Stromal cell of bone marrow (primary cell): ENCODE measurements at places on chromosomes 2 and 18.

GRCh38 chr18:25819746-25820363 lies 270.6 kb downstream of the SS18 start:
- DNase-seq, result no peak

GRCh38 chr18:28905509-28905908 lies 728.6 kb upstream of the CDH2 start:
- no peak for DNase-seq

DNA sequence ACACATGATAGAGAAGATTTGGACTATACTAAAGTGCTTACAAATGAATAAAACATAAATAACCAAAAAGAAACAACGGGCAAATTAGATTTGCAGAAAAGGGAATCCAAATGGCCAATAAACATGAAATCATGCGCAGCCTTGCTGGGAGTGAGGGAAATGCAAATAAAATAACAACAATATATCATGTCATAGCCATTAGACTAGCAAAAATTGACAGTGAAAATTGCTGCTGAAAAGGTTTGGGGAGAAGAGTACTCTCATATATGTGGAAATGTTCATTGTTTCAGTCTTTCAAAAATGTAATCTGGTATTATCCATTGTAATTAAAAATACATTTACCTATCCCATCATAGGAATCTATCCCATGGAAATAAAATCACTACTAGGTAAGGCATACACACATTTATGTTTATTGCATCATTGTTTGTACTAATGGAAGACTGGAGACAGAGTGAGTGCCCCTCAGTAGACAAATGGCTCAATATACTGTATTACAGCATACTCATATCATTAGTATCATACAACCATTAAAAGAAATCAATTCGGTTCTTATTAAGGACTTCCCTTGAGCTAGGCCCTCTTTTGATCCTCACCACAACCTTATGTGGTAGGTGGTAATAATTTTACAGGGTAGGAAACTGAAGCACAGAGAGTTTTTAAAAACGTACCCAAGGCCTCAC lies 94.1 kb upstream of the MSTN start:
- no peak for DNase-seq

DNA sequence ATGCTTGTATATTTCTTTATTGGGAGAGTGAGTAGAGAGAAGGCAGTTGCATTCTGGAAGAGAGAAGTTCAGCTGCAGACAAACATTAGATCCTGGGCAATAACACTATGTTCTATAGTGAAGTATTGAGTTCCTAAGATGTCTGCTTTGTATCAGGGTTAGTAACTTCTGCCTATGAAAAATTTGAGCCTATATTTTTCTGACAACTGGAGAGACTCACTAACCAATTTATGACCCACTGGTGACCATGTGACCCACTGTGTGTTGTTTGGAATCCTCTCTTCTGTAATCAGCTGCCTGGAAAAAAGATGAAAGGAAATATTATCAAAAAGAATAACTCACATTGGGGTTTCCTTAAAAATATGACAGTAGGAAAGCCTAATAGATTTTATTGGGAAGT lies 35.3 kb downstream of the DPP4 start:
- DNase-seq, result no peak

DNA sequence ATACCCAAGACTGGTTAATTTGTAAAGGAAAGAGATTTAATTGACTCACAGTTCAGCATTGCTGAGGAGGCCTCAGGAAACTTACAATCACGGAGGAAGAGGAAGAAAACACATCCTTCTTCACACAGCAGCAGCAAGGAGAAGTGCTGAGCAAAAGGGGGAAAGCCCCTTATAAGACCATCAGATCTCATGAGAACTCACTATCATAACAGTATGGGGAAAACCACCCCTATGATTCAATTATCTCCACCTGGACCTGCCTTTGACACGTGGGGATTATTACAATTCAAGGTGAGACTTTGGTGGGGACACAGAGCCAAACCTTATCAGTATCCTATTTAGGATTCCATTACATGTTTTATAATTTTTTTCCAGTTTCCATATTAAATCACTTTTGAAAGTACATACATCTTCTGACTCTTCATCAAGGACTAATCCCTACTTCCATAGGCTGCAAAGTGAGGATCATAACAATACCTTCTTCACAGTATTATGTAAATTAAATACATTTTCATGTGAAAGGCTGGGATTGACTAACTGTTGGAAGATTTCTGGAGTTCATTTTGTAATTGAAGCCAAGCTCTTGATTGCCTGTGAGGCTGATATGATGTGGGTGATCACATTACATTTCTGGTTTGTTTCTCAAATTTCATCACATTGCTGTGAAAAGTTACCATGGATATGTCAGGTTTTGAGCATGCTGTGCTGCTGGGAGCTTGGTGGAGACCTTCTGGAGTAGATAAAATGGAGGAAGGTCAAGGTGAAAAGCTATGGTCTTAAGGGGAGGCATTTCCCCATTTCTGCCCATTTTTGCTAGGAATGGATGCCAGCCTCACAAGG lies 31.7 kb upstream of the CERS6 start:
- DNase-seq, result no peak

- DNase-seq, result no peak
Measured at GRCh38 chr18:27921392-27921791, 255.5 kb downstream of the CDH2 start.

DNA sequence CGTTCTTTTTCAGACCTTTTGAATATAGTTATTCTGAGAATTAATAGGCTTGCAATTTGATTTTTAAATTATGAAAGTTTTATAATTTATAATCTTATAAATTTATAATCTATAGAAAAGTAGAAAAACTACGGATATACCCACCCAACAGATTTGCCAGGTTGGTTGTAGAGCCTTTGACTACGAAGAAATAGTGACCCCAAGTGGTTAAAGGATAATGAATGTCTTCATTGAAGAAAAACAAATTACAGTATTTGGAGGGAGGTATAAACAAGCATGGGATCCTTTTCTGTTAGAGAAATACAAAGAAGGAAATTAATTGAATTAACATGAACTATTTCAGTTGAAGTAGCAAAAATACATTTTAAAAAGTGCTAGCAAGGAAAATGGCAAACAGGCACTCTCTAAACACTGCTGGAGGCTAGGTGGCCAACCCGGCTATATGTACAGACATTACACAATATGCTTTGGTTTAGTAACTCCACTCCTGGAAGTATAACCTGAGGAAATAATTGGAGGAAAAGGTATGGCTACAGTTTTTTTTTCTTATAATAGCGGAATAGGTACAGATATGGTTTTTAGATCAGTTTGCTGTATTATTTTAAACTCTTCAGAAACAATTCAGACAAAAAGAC lies 110.9 kb downstream of the MIB1 start:
- peak; percentile 9 for DNase-seq

GRCh38 chr2:174969091-174969734 lies 36.0 kb downstream of the CHN1 start:
- no peak for DNase-seq

GRCh38 chr2:216014986-216015385 lies 1.6 kb upstream of the MREG start:
- no peak for DNase-seq

DNA sequence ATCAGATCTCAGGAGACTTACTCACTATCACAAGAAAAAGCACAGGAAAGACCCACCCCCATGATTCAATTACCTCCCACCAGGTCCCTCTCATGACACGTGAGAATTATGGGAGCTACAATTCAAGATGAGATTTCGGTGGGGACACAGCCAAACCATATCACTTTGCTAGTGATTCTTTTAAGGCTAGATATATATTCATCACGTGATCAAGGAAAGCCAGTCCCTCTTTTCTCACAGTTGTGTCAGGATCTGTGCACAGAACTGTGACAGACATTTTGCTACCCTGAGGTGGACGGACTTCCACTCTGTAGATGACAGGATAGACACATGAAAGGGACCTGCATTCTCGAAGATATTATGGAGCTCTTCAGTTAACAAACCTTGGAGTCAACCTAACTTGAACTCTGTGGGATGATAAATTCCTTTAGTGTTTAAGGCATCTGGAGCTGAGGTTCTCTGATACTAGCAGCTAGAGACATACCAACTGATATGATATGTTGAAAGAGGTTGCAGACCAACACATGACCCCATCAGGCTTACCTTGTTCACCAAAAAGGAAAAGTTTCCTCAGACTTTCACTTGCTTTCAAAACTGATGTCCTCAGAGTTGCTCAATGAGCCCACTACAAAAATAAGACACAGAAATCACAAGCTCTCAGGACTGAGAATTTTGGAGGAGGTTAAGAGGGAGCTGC lies 66.3 kb upstream of the SCG2 start:
- no peak for DNase-seq

DNA sequence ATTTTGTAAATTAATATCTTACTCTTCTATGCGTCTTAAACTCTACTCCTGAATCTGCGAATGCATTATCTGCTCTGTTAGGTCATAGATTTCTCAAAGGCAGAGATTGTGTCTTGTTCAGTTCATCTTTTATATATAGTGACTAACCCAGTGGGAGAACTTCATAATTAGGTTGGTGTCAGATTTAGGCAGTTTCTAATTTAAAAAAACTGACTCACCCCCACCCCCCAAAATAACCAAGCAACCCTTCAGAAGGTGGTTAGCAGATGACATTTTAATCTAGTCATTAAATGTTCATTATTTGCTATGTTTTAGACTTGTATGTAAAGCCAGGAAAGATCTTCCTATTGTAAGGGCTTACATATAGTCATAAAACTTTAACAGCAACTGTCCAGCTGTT lies 10.4 kb downstream of the SERPINB12 start:
- DNase-seq, result no peak
